KG1 (cell line): ENCODE measurements at places on chromosomes 11 and 22.

DNA sequence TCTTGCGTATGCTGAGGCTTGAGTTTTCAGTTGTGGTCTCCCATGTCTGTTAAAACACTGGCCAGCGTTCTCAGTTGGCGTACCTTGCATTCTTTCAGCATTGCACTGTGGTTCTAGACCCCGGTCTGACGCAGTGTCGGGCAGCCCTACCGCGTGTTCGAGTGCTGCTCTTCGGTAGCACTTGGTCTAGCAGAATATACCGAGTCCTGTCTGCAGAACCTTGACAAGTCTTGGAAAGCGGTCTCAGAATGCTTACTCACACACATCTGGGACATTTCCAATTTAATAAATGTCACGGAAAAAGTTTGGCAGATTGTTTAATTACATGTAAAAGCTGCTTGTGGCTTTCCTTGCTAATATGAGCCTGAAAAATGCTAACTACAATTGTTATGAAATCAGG is 32.6 kb downstream of the PPFIA1 start:
- DNase-seq: no peak

GRCh38 chr11:14420223-14420622 is 61.2 kb upstream of the RRAS2 start:
- no peak for DNase-seq

DNA sequence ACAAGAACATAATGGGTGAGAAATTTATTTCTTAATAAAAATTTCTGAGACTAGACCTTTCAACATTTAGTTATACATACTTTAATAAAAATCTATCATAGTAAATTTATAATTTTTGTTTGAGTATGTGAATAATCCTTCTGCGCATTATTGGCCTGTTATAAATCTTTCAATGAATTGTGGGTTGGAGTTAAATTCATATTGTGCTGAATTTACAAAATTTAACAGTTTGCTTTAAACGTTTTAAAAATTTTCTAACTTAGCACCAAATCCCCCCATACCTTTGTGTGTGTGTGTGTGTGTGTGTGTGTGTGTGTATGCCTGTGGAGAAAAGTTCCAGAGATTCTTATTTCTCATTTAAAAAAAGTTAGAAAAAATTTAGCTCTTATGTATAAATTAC is 111.0 kb downstream of the TMEM135 start:
- DNase-seq: no peak

GRCh38 chr11:122804796-122805195 is 33.5 kb upstream of the CRTAM start:
- no peak for DNase-seq

DNA sequence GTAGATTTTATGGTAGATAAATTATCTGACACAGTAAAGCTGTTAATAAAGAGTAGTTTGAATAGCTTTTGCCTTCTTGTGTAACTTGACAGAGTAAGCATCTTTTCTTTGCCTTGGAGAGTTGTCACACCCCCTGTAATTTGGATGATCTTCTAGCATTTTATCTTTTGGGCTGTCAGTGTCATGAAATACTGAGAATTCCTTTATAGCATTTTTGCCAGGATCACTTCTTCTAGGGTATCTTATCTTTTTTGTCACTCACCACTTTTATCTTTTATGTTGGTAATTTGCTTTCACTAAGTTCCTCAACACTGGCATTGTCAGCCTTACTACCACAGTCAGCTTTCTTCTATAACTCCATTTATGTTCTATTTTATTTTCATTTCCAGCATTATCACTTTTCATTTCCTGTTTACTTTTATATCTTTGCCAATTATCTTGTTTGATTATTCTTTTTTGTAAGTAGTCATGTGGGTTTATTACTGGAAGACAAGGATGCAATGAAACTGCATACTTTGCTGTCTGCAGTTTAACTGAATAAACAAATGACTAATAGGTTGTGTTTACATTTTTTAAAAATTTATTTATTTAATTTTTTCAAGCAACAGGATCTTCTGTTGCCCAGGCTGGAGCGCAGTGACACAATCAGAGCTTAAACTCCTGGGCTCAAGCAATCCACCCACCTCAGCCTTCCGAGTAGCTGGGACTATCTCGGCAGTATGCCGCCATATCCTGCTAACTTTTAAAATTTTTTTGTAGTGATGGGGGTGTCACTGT is 28.1 kb upstream of the ACAT1 start:
- no peak for DNase-seq
